ENCODE measurements at places on chromosomes 6 and 20. TPM values are rescaled to one million over a fixed set of nuclear protein-coding genes. Genes with fewer than 3 reads are reported as not detected.

The MMUT gene
- 9.2 TPM for total RNA-seq

GRCh38 chr6:93822434-93823265 lies 403.3 kb upstream of the EPHA7 start:
- no peaks in the 10 kb centered on the region for H3K36me3 ChIP-seq
- no peaks in the 10 kb centered on the region for H3K4me1 ChIP-seq
- DNase-seq, result no peak
- H3K4me3 ChIP-seq, result no peak overlapping the region
- H3K27me3 ChIP-seq, result no peaks in the 10 kb centered on the region

DNA sequence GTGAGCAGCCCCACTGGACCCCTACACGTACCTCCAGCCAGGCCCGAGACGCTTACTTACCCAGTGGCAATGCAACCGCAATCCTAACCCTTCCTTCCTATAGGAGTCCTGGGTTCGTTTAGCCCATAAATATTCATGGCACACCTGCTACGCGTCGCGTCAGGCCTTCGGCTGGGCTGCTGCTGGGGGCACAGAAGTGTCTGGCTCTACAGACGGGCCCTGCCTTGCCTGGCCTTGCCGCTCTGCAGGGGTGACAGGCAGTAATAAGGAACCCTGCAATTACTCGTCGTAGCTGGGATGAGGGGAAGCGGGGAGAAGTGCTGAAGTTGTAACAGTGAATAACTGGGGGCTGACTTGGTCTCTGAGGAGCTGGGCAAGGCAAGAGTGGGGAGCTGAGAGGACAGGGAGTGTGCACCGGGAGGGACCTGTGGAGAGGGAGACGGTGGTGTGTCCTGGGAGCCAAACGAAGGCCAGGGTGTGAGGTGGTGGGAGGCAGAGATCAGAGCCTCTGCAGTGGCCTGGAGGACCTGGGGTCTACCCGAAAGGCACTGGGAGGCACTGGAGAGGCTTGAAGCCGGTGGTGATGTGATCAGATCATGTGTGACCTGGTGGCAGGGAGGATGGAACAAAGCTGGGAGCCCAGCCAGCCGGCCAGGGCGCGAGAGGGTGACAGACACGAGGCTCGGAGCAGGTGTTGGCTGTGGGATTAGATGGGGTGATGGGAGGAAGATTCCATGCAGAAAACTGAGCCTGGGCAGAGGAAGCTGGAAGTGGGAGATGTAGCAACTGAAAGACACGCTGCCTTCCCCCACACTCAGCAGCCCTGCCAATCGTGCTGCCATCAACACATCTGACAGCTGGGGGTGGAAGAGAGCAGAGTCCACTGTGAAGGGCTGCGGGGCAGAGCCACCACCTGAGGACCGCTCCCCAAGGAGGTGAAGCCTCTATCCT lies 36.4 kb downstream of the PSMG4 start:
- no peak overlapping the region for H3K27ac ChIP-seq
- no peak overlapping the region for H3K4me3 ChIP-seq
- no peaks in the 10 kb centered on the region for H3K4me1 ChIP-seq
- H3K27me3 ChIP-seq, result no peaks in the 10 kb centered on the region
- H3K36me3 ChIP-seq, result no peaks in the 10 kb centered on the region
- no peak for DNase-seq

The CPXM1 gene
- 0.19 TPM for total RNA-seq

Measured in naive thymus-derived CD4-positive, alpha-beta T cell (primary cell).